ENCODE measurements at places on chromosomes 11 and 22. TPM values are rescaled to one million over a fixed set of nuclear protein-coding genes. Genes with fewer than 3 reads are reported as not detected.

OR5B21 gene
- not detected for polyA plus RNA-seq

GRCh38 chr11:57574061-57574460 lies 6.6 kb upstream of the UBE2L6 start:
- H3K4me1 ChIP-seq = no peaks in the 10 kb centered on the region
- DNase-seq = no peak
- no peaks in the 10 kb centered on the region for H3K36me3 ChIP-seq
- H3K4me3 ChIP-seq = no peak overlapping the region
- no peak overlapping the region for H3K27ac ChIP-seq

DNA sequence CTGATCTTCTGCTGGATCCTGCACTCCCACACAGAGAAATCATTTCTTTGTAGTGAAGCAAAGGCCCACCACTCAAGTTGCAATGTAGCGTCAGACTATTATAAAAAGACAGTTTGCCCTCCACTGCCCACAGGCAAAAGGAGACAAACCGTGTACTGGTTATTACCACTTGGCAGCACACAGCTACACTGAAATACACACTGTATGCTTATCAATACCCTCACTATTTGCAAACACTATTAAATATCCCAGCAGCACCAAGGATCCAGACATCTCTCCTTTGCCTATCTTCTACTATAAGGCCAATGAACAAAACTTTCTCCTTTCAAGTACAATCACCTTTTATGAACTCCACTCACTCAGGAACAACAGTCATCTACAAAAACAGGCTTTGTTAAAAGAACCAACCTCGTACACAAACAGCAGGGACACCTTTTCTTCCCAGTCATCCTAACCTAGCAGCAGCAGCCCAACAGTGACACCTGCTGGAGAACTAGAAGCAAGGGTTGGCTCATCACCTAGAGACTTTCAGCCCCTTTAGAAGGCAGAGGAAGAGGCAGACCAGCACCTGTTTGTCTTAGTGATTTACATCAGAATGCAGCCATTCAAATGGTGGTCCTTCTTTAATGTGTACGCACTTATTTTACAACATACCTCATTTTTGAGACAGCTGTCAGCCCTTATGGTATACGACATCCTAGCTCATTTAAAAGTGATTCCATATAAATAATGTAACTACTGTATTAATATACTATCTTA lies 56.1 kb downstream of the AMBRA1 start:
- no peak overlapping the region for H3K4me3 ChIP-seq
- no peaks in the 10 kb centered on the region for H3K27me3 ChIP-seq
- peaks cover 3% of the 10 kb centered on the region for H3K4me1 ChIP-seq

DNA sequence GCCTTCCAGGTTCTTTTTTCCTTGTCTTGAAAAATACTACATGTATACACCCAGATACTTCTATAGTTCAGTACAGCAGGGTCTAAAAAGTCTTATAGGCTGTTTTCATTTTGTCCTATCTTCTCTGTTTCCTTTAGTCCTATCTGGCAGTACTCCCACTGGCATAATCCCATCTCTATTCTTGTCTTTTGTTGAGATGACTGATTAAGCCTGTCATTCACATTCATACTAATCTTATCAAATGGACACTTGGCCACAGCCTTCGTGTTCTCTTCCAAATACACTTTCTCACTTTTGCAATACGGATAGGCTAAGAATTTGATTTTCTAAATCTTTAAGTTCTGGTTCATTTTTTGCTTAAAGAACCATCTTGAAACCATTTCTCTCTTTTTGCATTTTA lies 42.8 kb downstream of the OR5AK2 start:
- H3K4me3 ChIP-seq = no peak overlapping the region
- no peak overlapping the region for H3K27ac ChIP-seq
- H3K4me1 ChIP-seq = no peaks in the 10 kb centered on the region
- no peaks in the 10 kb centered on the region for H3K27me3 ChIP-seq
- H3K36me3 ChIP-seq = no peaks in the 10 kb centered on the region

MMP11 gene
- polyA plus RNA-seq = 2.0 TPM

DNA sequence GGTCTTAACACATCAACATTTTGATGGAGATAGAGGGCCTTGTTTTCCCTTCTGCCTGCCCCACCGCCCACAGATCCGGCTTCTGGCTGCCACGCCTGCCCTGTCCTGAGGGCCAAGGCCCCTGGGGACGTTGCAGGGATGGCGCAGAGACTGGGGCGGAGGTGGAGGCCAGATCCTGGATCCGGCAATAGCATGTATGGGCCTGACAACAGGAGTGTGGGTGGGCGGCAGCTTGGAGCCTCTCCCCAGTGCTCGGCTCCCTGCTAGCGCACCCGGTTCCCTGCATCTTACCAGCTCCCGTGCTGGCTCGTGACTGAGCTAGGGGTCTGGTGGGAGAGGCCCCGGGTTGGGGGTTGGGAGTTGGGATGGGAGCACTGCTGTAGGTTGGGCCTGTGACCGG lies 95.6 kb downstream of the ZBTB16 start:
- peaks cover 33% of the 10 kb centered on the region for H3K4me1 ChIP-seq
- H3K4me3 ChIP-seq = no peak overlapping the region
- H3K36me3 ChIP-seq = no peaks in the 10 kb centered on the region
- DNase-seq = no peak
- H3K27ac ChIP-seq = no peak overlapping the region

GRCh38 chr11:65420979-65421793 lies 1.4 kb upstream of the NEAT1 start:
- DNase-seq = peak; percentile 65
- no peaks in the 10 kb centered on the region for H3K27me3 ChIP-seq
- no peaks in the 10 kb centered on the region for H3K36me3 ChIP-seq

DNA sequence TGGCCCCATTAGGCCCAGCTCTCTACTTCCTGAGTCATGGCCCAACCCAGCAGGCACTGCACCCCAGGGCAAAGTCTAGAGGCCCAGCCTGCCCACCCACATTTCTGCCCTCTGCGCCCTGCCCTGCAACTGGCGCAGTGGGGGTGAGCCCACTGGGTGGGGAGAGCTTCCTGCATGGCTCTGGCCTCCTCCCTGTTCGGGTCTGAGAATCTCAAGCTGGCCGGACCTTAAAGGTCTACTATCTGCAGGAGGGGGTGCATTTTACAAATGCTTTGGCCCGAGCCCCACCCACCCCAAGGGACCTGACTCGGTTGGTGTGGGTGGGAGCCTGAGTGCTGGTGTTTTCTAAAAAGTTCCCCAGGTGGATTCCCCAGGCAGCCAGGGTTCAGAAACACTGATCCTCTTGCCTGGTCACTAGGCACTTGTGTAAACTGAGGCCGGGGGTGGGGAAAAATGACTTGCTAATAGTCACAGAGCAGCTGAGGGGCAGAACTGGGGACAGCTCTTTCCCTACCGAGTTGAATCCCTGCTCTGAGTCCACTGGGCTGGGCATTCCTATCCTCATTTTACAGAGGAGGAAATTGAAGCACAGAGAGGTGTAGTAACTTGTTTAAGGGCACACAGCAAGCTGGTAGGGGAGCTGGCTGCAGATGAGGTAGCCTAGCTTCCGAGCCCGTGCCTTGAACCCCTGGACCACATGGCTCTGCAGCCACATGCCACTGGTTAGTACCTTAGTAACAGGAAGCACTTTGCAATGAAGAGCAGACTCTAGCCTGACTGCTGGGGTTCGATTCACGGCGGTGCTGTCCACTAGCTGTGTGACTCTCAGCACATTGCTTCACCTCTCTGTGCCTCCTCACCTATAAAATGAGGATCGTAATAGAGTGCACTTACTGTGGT lies 36.3 kb downstream of the CD82 start:
- H3K4me3 ChIP-seq = no peak overlapping the region
- H3K27me3 ChIP-seq = no peaks in the 10 kb centered on the region
- H3K36me3 ChIP-seq = no peaks in the 10 kb centered on the region
- no peak for DNase-seq
- no peak overlapping the region for H3K27ac ChIP-seq

GRCh38 chr22:38271927-38272372 lies 860 bp downstream of the TMEM184B start:
- no peaks in the 10 kb centered on the region for H3K27me3 ChIP-seq

- no peak for DNase-seq
- no peaks in the 10 kb centered on the region for H3K27me3 ChIP-seq
- no peak overlapping the region for H3K27ac ChIP-seq
- no peak overlapping the region for H3K4me3 ChIP-seq
- no peaks in the 10 kb centered on the region for H3K36me3 ChIP-seq
Measured at GRCh38 chr22:49541693-49542230, 285.9 kb downstream of the BRD1 start.

DNA sequence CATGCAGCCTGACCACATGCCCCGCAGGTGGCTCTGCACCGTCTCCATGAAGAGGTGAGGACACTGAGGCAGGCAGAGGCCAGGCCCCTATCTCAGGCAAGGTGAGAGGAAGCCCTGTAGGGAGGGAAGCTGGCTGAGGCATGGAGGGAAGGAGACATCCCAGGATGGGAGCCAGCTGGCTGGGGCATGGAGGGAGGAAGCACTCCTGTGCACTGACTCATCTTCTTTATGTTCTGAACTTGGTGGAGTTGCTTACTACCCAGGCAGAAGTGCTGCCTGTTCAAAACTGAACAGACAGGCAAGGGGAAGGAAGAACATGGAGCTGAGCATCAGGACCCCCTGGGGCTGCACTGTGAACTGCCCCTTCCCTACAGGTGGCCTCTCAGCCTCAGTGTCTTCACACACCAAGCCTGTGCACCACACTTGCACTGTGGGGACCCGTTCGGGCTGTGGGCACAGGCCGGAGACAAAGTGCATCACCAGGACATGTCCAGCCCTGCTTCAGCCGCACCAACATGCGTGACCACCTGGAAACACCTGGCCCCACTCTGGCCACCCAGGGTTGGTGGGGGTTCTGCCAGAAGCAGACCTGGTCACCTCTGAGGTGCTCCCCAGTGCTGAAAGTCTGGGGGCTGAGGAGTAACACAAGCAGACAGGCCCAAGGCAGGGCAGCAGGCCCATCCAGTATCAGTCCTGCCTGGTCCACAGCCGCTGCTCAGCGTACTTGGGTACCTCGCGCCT lies 55.5 kb downstream of the DGCR2 start:
- no peaks in the 10 kb centered on the region for H3K27me3 ChIP-seq
- H3K4me3 ChIP-seq = no peak overlapping the region
- H3K4me1 ChIP-seq = no peaks in the 10 kb centered on the region
- DNase-seq = no peak

GSTT2B gene
- not detected for polyA plus RNA-seq

- H3K36me3 ChIP-seq = no peaks in the 10 kb centered on the region
- no peak overlapping the region for H3K4me3 ChIP-seq
- no peaks in the 10 kb centered on the region for H3K27me3 ChIP-seq
- H3K27ac ChIP-seq = no peak overlapping the region
Measured at GRCh38 chr22:24977370-24978221, 25.1 kb downstream of the KIAA1671 start.

PAMR1 gene
- not detected for polyA plus RNA-seq

MRPL48 gene
- polyA plus RNA-seq = 68.6 TPM

DNA sequence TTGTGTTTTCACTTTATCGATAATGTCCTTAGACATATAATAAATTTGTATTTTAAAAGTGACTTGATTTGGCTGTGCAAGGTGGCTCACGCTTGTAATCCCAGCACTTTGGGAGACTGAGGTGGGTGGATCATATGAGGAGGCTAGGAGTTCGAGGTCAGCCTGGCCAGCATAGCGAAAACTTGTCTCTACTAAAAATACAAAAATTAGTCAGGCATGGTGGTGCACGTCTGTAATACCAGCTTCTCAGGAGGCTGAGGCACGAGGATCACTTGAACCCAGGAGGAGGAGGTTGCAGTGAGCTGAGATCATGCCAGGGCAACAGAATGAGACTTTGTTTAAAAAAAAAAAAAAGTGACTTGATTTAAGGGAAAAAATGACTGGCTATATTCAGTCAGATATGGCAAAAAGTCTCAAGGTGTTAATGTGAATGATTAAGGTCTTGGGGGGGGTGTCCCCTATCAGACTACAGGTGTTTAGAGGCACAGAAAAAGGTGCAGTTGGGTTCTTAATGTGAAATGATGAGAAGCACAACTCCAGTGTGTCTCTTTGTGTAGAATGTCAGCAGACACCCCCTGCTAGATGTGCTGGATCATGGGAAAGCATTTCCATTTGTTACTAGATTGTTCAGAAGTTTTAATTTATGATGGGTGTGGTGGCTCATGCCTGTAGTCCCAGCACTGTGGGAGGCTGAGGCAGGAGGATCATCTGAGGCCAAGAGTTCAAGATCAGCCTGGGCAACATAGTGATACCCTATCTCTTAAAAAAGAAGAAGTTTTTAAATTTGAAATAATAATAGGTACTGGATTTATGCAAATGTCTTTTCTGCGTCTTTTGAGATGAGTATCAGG lies 17.0 kb downstream of the NEAT1 start:
- no peak overlapping the region for H3K27ac ChIP-seq
- no peaks in the 10 kb centered on the region for H3K4me1 ChIP-seq
- H3K27me3 ChIP-seq = no peaks in the 10 kb centered on the region
- no peak for DNase-seq
- no peak overlapping the region for H3K4me3 ChIP-seq

TEX12 gene
- polyA plus RNA-seq = not detected

DNA sequence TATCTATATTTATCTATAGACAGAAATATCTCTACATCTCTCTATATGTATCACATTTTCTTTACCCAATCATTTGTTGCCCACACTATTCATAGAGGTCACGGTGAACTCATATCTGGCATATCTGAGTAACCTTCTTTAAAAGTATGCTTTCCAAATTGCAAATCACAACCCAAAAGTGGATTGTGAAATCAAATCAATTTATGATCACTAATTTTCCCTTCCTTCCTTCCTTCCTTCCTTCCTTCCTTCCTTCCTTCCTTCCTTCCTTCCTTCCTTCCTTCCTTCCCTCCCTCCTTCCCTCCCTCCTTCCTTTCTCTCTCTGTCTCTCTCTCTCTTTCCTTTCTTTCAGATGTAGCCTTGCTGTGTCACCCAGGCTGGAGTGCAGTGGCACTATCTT lies 448.0 kb upstream of the CCDC90B start:
- H3K4me3 ChIP-seq = no peak overlapping the region
- H3K27me3 ChIP-seq = no peaks in the 10 kb centered on the region
- no peaks in the 10 kb centered on the region for H3K36me3 ChIP-seq
- H3K4me1 ChIP-seq = no peaks in the 10 kb centered on the region

DNA sequence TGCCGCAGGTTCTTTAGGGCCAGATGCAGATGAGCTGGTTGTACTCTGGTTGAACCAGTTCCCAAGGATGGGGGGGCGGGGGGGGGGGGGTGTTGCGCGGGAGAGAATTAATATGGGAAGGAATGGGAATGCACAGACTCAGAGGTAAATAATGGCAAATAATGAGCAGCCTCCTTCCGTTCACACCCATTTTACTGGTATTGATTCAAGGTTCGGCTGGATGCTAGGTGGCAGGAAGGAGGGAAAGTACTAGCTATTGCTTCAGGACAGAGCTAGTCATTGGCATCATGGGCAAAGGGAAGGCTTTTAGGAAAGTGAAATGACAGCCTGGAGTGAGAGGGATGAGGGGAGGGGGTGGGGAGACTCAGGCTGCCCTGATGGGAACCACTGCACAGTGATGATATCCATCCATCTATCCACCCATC lies at the start of gene VSTM5:
Gene VSTM5 (minus strand): TSS at position 25 of the 425 bp plus-strand sequence. CDS start 116 bp downstream, outside the sequence.
- H3K4me3 ChIP-seq = no peak within 1 kb of the TSS
- H3K36me3 ChIP-seq = no peaks in the 10 kb centered on the region
- no peak within 1 kb of the TSS for H3K27ac ChIP-seq
- no peaks in the 10 kb centered on the region for H3K4me1 ChIP-seq
- H3K27me3 ChIP-seq = peaks cover 2% of the 10 kb centered on the region

LMNTD2 gene
- polyA plus RNA-seq = 2.3 TPM

All from naive thymus-derived CD4-positive, alpha-beta T cell (primary cell).